ENCODE measurements at places on chromosomes 5 and 9.

GRCh38 chr5:159041444-159042198 is 58.1 kb downstream of the EBF1 start:
- no peak for DNase-seq

- DNase-seq: no peak
These were observed 336.7 kb upstream of the CLINT1 start for GRCh38 chr5:158195416-158196210.

DNA sequence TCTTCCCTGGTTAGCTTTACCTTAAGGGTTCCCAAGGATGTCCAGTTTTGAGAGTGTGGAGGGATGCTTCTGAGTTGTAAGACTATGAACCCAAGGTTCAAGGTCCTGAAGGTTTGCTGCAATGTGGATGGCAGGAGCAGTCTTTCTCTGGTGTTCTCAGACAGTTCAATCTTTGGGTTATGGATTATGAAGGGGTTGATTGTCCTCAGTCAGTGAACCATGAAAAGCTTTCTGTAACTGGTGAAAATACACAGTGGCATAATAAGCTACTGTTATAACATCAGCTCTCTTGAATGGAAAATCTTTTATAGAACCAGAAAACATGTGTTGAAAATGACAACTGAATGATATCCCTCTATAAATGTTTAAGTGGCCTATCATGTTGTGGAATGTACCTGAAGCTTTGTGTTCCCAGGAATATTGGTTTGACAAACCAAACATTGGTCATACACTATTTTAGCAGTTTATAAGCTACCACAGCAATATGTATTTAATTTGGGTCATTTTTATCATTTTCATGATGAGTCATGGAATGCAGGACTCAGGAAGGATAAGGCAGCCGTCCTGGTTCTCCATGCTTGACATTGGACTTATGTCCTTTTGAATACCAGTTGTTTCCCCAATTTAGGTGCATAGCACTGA is 1041.8 kb upstream of the ARRDC3 start:
- DNase-seq: no peak

GRCh38 chr9:126661521-126662251 is 48.0 kb downstream of the LMX1B start:
- no peak for DNase-seq

GRCh38 chr5:35129921-35130485 is 82.3 kb upstream of the AGXT2 start:
- no peak for DNase-seq

- DNase-seq: no peak
These were observed 14.5 kb upstream of the RPL26L1 start for GRCh38 chr5:172944741-172945140.

GRCh38 chr9:99083051-99083450 is 21.9 kb upstream of the TGFBR1 start:
- no peak for DNase-seq

GRCh38 chr5:81345411-81346003 is 44.1 kb downstream of the ZCCHC9 start:
- DNase-seq: no peak

- DNase-seq: no peak
These were observed 48.8 kb downstream of the CEMIP2 start for GRCh38 chr9:71719562-71719961.

GRCh38 chr5:74738406-74738805 is 28.5 kb downstream of the GFM2 start:
- DNase-seq: no peak

DNA sequence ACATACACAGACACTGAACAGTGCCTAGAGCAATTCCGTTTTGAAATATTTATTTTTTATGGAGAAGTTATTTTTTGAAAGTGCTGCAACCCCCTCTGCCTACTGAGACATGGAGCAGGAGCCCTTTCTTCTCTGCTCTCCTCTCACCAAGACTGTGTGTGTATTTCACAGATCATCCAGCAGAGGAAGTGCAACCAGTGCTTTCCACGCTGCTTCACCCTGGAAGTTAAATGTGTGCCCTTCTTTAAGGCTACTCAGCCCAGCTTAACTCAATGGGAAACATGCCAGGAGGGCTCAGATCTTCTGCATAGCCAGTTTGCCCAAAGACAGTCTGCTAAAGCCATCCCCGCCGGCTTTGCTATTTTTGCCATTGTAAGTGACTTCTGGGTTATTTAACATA is 606.3 kb downstream of the TLE1 start:
- DNase-seq: no peak

- peak; percentile 18 for DNase-seq
These were observed at the start of gene BRINP1 for GRCh38 chr9:119368681-119369581. TSS of gene BRINP1 (minus strand) at chr9:119369435. CDS start at chr9:119313355, 56,080 bp downstream.

DNA sequence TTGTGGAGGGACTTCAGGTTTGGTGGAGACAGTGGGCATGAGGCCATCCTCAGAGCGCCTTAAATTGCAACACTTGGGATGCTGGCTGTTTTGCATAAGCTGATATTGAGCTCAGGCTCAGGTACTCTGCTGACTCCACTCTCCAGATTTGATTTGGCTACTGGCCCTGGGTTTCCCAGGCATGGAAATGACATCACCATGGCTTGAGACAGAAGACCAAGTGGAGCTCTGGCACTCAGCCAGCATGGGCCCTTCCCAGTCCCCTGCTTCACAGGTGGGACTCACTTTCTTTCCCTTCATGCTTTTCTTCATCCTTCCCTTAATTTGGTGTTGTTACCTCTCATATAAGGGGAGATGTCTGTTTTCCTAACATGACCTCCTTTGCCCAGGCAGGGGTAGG is 72.0 kb upstream of the IL12B start:
- no peak for DNase-seq

DNA sequence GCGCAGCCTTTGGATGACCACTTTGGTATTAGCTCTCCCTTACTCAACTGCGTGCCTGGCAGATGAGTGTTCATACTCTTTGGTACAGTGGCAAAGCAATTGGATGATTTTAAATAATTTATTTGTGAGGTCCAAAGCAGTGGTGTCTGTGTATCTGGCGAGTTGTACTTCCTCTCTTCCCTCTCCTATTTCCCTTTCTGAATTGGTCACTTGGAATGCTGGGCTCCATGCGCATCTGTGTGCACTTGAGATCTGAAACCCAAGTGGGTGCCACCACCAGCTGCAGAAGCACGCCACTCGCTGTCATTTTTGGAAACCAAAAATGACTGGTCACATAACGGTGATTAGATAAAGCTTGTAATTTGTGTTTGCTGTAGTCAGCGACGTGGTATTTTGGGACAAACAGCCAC is 386.0 kb upstream of the KLF4 start:
- no peak for DNase-seq

- DNase-seq: no peak
These were observed 14.5 kb downstream of the ADAMTS13 start for GRCh38 chr9:133436681-133437080.

- DNase-seq: no peak
These were observed 102.3 kb upstream of the CCDC112 start for GRCh38 chr5:115398719-115399118.

DNA sequence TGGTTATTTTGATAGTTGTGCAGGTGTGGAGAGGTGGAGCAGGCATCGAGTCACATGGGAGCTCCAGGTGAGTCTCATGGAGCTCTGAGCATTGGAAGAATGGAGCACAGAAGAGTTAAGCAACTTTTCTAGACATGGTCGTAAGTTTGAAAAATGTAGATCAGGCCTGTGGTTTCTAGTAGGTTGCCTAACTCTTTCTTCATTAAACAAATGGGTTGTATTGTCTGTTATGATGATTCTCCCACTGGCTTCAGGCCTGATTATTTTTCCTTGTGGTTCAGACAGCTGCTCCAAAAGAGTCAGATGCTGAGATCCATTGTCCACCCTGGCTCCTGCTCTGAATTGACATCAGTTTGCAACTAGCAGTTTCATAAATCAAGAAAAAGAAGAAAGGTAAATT is 80.3 kb upstream of the RPS23 start:
- DNase-seq: no peak

DNA sequence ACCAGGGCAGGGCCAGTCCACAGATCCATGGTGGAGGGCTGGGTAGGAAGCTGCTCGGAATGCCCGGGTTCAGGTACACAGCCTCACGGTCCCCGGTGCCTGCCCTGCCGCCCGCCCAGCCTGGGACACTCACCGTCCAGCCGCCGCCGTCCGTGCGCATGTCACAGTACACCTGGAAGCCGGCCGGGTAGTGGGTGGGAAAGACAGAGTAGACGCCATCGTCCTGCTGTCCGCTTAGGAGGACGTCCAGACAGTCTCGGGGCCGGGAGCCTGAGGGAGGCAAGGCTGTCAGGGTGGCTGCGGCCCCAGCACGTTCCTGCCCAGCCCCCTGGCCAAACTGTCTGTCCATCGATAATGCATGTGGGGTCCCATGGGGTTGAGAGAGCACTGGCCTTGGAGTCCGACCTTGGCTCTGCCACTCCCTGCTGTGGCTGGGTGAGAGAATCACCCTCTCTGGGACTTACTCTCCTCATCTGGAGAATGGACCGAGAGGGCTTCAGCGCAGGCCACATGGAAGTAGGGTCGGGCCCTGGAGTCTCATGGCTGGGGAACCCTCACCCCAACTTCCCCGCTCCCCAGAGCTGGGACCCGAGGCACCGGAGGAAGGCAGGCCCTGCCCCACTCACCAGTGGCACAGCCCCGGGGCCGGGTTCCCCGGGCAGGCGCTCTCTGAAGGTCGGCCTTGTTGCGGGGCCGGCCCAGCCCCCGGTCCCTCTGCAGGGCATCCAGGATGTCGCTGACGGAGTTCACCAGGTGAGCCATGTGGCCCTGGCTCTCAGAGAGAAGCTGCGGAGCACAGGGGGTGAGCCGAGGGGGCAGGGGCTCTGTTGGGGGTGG is 15.2 kb downstream of the FIBCD1 start:
- no peak for DNase-seq

GRCh38 chr9:121751686-121752445 is 100.4 kb downstream of the DAB2IP start:
- no peak for DNase-seq

- no peak for DNase-seq
These were observed 64.1 kb downstream of the SLCO4C1 start for GRCh38 chr5:102231693-102232619.

GRCh38 chr9:106830527-106831150 is 32.3 kb upstream of the ZNF462 start:
- no peak for DNase-seq

- no peak for DNase-seq
These were observed 146.8 kb upstream of the SPEF2 start for GRCh38 chr5:35470866-35471265.

DNA sequence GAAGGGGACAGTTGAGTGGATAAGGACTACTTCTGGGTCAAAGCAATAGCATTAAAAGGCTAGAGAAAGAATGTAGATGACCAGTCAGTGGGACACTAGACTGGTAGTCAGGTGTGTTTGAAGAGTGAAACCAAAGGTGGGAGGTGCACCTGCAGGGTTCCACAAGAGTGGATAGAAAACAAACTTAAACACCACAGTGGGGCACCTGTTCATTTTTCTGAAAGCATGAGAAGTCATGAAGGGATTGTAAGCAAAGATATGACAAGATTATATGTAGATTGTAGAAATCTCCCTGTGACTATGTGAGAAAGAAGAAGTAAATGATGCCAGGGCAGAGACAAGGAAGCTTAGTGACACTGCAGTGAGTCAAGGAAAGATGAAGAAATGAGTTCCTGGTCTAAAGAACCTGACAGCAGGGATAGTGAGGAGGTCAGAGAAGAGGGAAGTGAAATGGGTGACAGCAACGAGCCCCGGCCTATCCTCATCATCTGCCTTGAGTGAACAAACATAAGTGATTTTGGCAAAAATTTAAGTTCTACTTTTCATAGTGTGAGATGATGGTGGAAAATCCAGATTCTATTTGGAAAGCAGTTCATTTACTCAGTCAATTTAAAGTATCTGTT is 296.9 kb downstream of the TLE4 start:
- DNase-seq: no peak

GRCh38 chr5:167247816-167248215 is 1043.6 kb upstream of the WWC1 start:
- no peak for DNase-seq

DNA sequence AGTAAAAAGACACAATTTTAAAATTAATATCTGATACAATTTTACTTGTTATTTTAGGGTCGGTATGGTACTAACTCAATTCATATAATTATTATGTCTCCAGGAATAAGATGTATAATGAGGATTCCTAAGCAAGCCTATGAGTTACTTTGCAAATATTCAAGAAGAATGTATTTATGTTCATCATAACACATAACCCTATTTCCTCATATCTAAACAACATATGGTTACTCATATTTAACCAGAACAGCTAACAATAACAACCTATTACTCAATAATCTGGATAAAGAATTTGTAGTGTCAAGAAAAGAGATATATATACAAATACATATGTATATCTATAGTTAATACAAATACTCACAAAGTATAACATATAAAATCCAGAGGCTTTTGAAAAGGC is 285.9 kb downstream of the ARL15 start:
- DNase-seq: no peak

DNA sequence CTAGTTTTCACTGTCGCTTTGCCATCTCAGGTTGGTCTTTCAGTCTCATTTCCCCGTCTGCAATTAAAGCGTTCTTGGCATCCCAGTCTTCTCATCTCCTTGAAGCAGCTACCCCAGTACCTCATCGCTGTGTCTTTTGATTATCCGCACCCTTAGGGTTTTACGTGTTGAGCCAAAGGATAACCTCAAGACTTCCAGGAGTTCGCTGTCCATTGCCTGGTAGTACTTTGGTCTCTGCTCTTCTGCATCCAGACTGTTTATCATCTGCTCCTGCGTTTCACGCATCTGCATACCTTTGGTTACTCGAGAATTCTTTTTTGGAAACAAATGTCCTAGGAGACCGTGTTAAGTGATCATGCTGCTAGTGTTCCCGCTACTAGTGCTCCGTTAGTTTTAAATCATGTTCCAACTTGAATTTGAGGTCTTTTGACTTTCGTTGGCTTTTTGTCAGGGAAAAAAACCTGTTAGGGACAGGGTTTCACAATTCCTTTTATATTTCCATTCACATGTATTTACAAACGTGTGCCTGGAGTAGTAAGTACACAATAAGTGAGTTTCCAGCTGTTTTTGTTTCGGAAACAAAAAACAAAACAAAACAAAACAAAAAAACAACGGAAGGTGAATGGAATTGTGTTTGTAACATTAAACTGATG is 888 bp downstream of the RABGAP1 start:
- no peak for DNase-seq

DNA sequence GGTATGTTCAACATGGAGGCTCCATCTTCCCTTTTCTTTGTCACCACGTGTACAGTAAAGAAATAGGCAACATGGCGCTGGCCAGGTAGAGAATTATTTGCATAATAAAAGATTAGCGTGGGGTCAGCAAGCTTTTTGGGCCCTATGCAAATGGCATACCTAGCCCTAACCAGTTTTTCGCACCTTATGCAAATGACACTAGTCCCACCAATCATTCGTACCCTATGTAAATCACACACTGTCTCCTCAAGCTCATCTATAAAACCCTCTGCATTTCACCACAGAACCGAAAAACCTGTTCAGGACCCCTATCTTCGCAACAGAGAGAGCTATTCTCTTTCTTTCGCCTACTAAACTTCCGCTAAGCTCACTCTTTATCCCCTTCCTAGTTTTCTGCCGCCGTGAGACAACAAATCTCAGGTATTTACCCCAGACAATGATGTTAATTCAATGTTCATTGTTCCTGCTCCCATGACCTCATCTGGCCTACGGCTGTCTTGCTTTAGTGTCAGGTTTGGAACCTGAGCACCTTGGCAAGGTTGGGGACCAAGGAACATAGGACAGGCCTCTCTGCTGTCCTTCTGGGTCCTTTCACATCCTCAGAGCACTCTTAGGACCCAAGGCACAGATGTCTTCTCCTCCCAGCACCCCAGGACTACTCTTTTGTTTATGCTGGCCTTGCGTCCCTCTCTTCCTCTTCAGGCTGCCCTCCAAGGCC is 180.7 kb upstream of the RAI14 start:
- no peak for DNase-seq
